Endothelial cell of umbilical vein (primary cell): ENCODE measurements at places on chromosomes 6 and 20. TPM values are rescaled to one million over a fixed set of nuclear protein-coding genes. Genes with fewer than 3 reads are reported as not detected.

DNA sequence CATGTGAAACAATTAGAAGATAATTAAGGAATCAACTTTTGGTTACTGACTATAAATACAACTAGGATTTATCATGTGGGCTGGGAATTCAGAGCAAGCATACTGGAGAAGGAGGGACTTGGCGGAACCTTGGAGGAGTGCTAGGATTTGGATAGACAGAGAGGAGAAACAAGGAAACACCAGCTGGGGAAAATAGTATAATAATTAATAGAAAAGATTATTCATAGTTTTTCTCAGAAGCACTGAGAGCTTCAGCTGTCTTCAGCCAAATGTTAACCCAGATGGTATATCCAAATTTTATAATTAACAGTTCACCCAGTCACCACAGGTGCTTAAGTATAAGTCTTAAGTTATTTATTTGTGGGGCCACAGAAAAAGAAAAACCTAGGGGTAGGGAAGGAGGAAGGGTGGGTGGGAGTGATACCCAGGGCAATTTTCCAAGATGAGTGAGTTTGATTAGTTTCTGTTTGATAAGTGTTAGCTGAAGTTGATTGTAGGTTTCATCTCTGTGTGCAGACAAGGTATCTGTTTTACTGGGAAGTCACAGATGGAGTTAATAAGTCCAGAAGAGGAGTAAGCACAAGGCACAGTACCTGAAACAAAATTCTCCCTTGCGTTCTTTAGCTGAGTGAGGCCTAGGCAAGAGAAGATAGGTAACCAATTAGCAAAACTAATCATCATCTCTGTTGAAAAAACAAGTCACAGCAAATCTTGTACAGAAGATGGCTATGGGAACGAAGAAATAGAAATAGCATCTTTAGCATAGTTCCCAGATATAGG lies 175.5 kb downstream of the TFAP2B start:
- no peak for DNase-seq

GRCh38 chr6:143958839-143959399 lies 49.1 kb downstream of the PLAGL1 start:
- no peak for DNase-seq

DNA sequence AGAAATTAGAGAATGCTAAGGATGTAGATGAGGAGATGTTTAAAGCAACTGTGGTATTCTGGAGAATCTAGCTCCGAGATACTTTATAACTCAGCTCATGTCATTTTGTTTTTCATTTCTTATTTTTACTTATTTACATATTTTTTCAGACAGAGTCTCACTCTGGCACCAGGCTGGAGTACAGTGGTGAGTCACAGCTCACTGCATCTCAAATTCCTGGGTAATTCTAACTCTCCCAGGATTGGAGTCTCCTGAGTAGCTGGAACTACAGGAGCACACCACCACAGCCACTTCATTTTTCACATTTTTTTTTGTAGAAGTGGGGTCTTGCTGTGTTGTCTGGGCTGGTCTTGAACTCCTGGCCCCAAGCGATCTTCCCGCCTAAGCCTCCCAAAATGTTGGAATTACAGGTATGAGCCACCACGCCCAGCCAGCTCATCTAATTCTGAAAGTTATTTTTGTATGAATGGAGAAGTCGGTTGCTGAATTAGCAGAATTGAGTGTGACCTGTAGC lies 94.3 kb upstream of the FAM8A1 start:
- no peak for DNase-seq

Gene CLPSL1
- not detected in 2 replicates for total RNA-seq
